ENCODE measurements at places on chromosomes 5 and 9.

DNA sequence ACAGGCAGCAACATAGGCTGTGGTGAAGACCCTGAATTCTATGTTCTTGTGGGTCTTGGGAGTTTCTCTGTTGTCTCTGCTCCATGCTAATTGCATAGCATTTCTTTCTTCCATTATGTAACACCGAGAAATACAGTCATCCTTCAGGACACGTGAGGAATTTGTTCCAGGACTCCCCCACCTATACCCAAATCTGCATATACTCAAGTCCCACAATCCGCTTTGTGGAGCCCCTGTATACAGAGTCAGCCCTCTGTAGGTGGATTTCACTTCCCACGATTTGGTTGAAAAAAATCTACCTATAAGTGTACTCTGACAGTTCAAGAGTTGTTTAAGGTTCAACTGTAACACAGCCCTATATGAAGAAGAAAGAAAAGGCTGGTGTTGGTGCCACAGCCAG is 22.1 kb downstream of the ANKRD33B start:
- DNase-seq = no peak

- no peak for DNase-seq
These were observed 8.1 kb downstream of the SEMA4D start for GRCh38 chr9:89489548-89490530.

DNA sequence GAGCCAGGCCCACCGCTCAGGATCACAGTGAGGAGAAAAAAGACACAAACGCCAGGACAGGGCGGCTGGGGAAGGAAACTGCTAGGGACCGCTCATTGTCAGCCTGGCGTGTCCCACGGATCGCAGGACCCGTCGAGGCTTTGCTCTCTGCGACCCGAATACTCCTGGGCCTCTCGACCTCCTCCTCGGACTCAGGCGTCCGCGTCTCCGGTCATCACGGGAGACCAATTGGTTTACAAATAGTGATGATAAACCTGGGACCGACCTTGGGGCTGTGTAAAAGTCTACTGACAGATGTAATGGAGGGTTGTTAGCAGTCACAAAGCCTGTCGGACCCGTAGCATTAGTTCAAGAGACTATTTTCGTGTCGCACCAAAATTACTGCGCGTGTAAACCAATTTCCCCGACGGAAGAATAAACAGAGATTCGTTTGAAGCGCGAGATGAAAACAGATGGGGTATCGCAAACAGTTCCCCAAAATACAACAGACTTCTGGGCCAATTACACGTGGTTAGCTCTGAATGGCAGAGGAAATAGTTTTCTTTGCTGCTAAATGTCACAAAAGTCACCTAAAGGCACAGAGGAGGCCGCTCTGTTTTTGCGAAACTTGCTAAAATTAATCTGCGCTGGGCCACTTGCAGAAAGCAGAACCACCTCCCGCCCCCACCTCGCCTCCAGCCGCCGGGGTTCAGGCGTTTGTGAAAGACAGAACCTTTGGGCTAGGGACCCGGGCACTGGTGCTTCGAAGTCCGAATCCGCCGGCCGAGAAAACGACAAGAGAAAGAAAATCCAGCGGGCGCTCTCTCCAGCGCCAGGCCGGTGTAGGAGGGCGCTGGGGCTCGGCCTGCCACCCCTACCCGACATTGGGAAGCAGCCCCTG is 67.6 kb downstream of the FOXD1 start:
- no peak for DNase-seq

DNA sequence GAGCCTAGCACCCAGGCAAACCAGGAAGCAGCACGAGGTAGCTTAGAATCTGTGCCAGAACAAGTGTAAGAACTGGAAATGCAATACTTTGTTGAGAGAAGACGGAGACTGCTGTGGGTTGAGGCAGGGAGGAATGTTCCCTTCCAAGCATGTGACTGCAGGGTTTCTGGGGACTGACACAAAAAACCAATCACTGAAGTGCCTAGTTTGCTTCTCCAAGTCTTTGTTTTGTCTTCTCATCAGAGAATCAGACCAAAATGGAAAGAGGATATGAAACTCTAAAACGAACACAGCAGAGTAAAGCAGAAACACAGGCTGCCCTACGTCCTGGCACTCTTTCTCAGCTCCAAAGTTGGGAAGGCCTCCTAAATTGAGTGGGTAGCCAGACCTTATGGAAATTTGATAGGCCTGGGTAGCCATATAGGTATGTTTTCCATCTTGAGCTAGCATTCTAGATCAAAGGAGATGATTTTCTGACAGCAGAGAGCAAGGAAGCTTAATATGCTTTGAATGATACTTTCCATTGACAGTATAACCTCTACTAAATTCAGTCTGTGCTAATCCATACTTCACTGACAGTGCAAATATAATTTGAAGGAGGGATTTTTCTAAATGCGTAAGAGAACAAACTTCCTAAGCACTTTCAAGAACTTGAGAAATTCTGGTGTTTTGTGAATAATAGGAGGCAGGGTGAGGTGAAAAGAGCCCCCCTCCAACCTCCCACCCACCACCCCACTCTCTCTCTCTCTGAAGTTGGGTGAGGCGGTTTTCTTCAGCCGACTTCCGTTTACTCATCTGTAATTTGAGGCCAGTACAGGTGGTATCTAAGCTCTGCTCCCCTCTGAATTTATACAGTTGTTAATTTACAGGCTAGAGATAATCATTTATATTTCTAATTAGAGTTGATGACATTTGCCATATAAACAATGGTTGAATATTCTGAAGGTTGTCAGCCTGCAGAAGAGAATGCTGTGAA is 5.5 kb downstream of the ADRB2 start:
- no peak for DNase-seq

DNA sequence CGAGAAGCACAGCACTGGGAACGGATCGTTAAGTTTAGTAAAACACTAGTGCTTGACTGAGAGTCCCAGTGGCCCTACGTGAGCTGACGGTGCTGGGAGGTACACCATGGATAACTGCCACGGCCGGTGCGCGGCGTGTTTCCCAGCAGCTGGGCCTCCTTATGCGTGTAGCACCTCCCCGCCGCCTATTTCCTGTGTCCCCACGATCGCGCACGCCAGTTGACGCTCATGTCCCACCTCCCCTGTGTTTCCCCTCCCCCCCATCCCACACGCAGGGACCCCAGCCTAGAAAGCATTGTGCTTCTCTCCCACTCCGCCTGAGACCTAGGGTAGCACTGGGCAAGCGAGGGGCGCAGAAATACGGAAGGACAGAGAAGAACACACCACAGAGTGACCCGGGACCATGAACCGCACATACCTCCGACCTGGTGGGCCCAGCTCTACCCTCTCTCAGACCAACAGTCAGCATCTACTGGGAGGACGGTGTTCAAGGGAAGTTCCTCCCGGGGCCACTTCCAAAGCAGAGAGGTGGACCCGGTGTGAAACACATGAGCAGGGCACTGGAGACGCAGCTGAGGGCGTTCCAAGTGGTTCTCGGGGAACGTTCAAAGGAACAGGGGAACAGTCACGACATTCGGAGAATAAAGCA is 45.6 kb downstream of the DBH start:
- no peak for DNase-seq

GRCh38 chr9:95587021-95587964 is 70.5 kb upstream of the PTCH1 start:
- DNase-seq = no peak

GRCh38 chr5:124747791-124748686 is 1.6 kb upstream of the ZNF608 start:
- DNase-seq = peak; percentile 28

Data from cerebellum (tissue), 4 donors.